CD4-positive, alpha-beta T cell (primary cell): ENCODE measurements at places on chromosomes 7 and 10.

- DNase-seq, result no peak
Observed at GRCh38 chr7:106731187-106731586, 70.2 kb upstream of the CCDC71L start.

GRCh38 chr7:151862606-151863381, 14.1 kb downstream of the PRKAG2 start:
- no peak for DNase-seq

- DNase-seq, result peak; percentile 25
Observed at GRCh38 chr7:1192171-1192676, 32.2 kb upstream of the ZFAND2A start.

DNA sequence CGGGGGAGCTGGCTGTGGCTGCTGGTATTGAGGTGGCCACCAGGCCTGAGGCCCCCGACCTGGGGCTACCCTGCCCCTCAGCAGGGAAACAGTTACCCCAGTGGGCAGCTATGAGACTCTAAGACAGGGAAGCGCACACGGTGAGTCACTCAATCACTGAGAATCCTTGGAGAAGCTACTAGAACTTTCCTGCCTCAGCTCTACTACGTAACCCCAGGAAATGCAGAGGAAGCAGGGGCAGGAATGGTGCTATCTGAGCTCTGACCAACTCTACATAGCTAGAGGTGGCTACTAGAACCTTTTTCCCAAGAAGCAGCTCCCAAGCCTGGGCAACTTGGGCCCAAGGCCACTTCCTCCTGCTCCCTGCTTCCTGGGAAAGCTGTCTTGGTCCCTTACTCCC, 11.8 kb downstream of the DNAJB12 start:
- no peak for DNase-seq

- DNase-seq, result peak; percentile 18
Observed at GRCh38 chr10:79400146-79401004, 45.0 kb downstream of the ZCCHC24 start.
